NCI-H1092 treated with DMSO at 0.1 percent for 48 hours (cell line): ENCODE measurements at places on chromosomes 3 and 15.
A peak's percentile ranks its signal among the peaks of the same experiment; 100 is the strongest.

DNA sequence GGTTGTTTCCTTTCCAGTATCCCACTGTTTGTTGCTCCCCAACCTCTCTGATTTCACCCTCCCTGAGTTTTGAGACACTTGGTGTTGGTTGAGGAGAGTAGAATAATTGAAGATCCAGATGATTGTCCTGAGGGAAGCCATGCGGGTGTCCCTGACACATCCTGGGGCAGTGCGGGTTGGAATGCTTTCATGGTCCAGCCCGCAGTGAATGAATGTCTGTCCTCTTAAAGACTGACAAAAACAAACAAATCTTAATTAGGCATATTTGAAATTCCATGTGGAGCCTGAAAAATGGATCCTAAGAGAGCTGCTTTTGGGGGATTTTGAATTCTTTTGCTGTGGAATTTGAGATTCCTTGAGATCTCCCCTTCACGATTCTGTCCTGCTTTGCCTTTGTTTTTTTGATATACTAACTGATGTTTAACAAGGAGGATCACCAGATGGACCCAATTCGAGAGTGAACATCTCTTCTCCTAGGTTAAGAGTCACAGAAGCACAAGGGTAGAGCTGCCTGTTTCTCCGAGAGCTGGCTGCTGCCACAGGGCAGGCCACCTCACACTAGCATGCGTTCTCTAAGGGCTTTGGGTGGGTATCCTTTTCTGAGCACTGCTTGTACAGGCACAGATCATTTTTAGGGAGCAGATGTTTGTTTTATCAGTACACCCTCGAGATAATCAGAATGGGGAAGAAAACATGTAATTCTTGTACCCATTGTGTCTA is 47.4 kb downstream of the GPR171 start:
- DNase-seq: no peak

DNA sequence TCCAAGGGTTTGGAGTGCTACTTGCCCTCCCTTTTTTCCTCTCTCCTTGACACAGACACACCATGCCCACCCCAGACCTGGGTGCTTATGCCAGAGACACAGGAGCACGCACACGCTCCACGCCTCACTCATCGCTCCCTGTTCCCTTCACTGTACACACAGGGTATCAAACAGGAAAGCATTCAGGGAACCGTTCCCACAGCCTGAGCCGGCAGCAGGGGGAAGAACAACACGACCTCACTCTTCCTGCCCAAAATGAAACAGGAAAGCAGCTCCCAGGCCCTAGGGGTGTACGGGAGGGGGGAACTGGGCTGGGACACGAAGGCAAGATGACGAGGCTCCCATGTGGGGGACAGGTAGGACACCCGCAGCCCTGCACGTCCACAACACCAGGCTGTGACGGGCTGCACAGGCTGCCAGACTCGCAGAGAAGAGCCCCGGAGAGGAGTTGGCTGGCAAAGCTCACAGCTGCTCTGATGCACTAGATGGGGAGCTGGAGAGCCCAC is 11.2 kb downstream of the DLL4 start:
- no peak for DNase-seq

GRCh38 chr3:128940252-128940651 is 53.6 kb downstream of the CFAP92 start:
- no peak for DNase-seq

DNA sequence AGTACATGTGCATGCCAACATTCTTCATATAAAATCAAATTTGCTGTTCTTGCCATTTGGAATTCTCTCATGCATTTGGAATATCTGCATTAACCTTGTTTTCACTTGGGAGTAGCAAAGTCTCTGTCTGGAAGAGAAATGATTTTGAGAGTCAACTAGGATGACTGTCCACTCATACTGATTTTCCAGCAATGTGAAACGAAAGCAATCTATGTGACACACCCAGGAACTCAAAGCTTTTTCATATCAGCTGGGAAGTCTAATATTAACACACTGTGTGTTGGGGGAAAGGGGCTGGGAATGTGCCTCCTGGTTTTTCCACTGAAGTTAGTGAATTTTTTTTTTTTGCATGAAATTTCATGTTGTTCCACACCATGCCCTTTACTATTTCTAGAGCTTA is 124.9 kb downstream of the DUT start:
- DNase-seq: no peak

- no peak for DNase-seq
Measured at GRCh38 chr15:60134609-60135008, 130.5 kb downstream of the FOXB1 start.

- no peak for DNase-seq
Measured at GRCh38 chr15:32849769-32850668, 132.2 kb downstream of the GREM1 start.

GRCh38 chr3:127370906-127371305 is 83.1 kb upstream of the PRR20G start:
- no peak for DNase-seq

DNA sequence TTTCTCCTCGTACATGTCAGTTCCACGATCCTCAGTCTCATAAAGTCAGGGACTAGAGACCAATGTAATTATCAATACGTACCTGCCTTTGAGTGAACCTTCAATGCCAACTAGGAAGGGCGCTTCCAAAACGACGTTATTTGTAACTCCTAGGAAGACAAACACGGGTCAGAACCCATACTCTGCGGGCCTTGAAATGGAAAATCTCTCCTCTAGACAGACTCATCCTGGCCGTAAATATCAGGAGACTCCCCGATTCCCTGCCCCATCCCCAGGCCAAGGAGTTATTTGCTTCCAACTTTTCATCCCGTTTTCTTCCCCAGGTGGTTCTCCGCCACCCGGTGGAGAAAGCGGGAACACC is 578 bp downstream of the OIP5 start:
- no peak for DNase-seq

DNA sequence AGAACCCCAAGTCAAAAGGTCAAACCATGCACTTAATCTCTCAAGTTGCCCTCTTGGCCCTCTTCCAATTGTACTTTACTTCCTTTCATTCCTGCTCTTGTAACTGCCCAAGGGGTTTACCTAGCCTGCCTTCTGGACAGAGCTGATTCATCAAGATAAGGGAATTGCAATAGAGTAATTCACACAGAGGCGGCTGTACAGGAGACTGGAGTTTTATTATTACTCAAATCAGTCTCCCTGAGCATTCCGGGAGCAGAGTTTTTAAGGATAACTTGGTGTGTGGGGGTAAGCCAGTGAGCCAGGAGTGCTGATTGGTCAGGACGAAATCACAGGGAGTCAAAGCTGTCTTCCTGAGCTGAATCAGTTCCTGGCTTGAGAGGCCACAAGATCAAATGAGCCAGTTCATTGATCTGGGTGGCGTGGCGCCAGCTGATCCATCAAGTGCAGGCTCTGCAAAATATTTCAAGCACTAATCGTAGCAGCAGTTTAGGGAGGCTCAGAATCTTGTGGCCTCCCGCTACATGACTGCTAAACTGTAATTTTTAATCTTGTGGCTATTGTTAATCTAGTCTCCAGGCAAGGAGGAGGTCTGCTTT is 590.0 kb downstream of the EPHA3 start:
- DNase-seq: no peak

GRCh38 chr3:66800941-66801545 is 197.1 kb upstream of the KBTBD8 start:
- DNase-seq: no peak

DNA sequence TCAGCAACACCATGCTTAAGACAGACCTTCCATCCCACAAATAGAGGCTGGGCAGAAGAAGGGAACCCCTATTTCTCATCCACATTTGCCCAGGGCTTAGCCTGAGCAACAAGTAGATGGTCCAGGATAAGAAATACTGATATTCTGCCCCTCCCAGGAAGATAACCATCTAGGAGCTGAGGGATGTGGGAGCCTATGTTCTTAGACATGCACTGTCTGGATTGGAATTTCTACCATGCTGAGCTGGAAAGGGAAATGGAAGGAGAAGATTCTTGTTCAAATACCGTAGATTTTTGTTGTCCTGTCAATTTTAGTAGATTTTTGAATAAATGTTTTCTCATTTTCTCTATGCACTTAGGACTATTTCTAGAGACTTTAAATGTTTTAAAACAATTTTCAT is 450.7 kb upstream of the SEMA6D start:
- DNase-seq: no peak

DNA sequence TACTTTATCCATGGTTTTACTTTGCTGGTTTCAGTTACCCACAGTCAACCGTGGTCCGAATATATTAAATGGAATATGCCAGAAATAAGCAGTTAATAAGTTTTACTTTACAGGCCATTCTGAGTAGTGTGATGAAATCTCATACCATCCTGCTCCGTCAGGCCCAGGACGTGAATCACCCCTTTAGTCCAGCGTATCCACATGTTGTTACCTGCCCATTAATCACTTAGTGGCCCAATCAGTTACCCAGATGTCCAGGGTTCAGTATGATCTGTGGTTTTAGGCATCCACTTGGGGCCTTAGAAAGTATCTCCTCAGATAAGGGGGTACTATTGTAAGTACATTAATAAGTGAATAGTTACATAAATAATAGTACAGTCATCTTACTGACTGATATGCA is 88.0 kb downstream of the TTBK2 start:
- no peak for DNase-seq

DNA sequence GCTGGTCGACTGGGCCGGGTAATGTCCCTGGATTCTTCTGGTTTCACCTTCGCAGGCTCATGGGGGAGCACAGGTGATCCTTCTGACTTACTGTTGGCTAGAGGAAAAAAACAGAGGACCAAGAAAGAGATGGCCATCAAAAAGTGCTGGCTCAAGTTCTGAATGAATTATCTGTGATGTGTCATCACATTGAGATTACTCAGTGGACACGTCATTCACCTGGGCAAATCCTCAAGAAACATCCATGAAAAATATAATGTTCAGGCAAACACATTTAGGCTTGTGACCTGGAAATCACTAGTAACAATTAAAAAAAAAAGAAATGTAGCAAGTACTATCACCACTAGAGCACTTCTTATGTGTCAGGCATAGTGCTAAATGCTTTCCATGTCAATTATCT is 81.5 kb upstream of the SLC2A2 start:
- no peak for DNase-seq

GRCh38 chr3:10329495-10330015 is 8.6 kb upstream of the SEC13 start:
- no peak for DNase-seq

- peak; percentile 26 for DNase-seq
Measured at GRCh38 chr15:38683382-38684242, 119.0 kb upstream of the RASGRP1 start.

DNA sequence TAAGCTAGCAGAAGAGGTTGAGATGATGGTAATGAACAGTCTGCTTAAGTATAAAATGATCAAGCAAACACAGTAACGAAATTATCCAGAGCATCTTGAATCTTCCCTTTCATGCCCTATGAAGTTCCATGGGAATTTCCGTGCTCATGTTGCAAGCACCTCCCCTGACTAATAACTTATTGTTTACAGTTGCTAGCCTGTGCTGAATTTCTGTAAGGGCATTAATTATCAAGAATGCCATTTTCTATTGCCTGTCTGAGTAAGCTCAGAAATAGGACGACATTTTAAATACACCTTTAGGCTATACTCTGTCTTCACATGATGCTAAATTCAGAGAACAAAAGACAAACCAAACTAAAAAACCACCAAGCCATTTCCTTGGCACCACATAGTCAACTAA is 257.5 kb upstream of the LRTM1 start:
- DNase-seq: no peak

GRCh38 chr3:75342425-75342824 is 321.7 kb upstream of the FRG2C start:
- DNase-seq: no peak

DNA sequence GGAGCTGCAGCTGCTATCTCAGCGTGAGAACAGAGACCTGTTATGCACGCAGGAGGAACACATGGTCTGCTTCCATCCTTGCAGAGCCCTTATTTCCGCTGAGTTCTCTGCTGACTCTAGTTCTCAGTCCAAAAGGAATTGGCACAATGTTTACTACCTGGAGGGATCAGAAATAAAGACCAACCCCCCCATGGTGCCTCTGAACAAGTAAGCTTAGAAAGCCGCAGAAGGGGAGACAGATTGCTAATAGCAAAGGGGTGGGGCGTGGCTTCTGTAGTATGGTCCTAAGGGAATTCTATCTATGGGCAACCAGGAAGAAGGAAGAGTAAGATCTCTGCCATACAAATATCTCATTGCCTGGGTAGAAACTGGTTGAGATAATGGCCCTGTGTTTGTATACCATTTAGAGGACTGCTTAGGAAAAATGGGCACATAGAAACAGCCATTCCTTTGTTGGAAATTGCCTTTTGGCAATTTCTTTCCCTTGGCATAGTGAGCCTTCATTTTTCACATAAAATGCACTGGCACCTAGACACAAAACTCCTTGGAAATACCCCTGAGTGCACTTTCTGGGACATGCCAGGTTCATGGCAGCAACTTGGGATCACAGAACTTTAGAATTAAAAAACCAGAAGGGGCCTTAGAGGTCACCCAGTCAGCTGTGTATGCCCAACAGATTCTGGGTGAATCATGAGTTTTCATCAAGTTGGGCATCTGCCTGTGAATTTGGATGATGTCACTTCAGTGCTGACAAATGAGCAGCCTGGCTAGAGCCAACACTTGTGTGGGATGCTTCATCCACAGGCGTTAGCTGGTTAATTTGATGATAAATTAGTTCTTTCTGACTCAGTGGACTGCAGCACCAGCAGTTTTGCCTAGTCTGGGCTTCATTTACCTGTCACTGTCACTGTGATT is 57.4 kb upstream of the STXBP5L start:
- peak; percentile 20 for DNase-seq

DNA sequence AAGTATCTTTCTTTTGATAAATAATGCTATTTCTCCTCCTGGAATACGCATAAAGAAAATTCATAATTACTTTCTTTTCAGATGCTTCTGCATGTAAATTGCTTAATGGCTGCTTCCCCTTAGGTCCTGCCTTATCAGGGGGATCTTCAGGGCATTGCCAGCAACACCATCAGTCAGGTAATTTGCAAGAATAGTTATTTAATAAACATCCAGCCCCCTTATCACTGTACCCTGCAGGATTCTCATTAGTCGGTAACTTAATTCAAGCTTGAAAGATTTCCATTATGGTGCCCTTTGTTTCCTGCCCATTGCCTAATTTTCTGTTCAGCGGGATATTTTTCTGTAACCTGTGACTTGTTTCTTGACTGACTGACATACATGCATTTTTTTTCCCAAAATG is 414.5 kb downstream of the MFSD1 start:
- no peak for DNase-seq

DNA sequence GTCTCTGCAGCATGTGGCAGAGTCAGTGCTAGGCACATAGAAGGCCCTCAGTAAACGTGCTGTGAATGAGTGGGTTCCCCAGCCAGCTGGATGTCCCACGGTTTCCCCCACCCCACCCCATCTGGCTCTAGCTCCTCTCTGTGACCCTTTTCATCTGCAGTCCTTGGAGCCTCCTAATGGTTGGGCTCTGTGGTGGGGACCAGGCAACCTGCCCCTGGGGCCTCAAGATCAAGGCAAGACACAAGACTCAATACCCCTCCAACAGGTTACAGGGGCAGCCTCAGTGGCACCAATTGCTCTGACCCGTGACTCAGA is 17.1 kb upstream of the CYP11A1 start:
- no peak for DNase-seq

- DNase-seq: no peak
Measured at GRCh38 chr3:37254316-37254715, 79.9 kb upstream of the LRRFIP2 start.

- DNase-seq: no peak
Measured at GRCh38 chr3:52792413-52792812, 2.2 kb upstream of the ITIH3 start.
